CD4-positive, alpha-beta T cell treated with Interleukin-17A for 1 hour (primary cell): ENCODE measurements at places on chromosomes 2 and 18.

DNA sequence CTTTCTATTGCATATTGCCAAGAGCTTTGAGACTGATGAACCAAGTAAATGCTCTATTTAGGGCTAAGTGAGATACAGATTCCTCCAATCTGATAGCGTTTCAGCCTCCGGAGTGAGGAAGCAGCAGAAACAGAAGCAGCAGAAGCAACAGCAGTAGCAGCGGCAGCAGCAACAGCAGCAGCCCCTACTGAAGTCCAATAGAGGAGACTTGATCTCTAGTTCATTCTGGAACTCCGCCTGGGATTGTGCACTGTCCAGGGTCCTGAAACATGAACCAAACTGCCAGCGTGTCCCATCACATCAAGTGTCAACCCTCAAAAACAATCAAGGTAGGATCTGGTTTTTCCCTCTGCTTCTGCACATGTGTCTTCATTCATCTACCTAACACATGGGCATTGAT, at the start of gene DPP10:
Gene DPP10 (plus strand): TSS at position 132 of the 400 bp plus-strand sequence.
- DNase-seq, result no peak

GRCh38 chr2:139281124-139281523, 500.9 kb upstream of the NXPH2 start:
- no peak for DNase-seq

- no peak for DNase-seq
These were observed 123.6 kb upstream of the STK17B start for GRCh38 chr2:196295005-196295404.

DNA sequence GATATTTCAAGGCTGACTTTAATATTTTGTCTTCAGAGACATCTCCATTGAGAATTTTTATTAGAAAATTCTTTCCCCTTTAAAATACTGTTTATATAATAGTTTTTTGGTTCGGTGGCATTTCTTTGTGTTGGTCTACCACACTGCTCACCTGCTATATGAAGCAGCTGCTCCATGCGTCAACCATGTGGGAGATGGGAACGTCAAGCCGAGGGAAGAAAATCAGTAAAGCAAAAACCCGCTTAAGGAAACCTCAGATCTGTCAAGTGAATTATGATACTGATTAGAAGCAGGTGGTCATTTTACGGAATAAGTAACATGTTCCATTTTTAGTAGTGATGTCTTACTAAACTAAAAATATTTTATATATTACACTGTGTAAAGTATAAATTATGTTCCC, 5.6 kb upstream of the TMEM17 start:
- no peak for DNase-seq

GRCh38 chr2:11121823-11122155, 33.5 kb upstream of the SLC66A3 start:
- DNase-seq, result no peak

- no peak for DNase-seq
These were observed 78.9 kb downstream of the AAK1 start for GRCh38 chr2:69564604-69565003.

DNA sequence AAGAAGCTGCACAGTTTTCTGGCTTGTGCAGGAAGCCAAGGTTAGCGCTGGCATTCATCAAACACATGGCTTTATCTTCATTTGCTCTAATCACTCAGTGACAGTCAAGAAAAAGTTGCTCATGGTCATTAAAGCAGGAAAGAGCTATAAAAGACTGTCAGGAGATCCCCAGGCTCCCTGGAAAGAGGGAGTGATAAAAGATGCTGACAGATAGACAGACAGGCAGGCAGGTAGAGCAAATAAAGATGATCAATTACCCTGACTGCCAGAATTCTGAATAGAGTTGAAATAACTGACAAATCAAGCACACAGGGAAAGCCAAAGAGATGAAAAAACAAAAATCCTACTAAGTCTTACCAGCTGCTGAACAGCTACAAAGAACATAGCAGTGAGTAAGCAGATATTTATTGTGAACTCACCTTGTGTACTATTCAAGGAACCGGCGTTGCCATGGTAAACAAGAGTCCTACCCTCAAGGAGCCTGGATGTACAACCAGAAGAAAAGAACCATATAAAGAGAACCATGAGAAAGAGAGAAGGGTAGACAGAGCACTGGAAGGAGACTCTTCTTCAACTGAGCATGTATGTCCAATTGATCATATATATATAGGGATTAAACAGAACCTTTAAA, 68.0 kb downstream of the RNF152 start:
- no peak for DNase-seq

DNA sequence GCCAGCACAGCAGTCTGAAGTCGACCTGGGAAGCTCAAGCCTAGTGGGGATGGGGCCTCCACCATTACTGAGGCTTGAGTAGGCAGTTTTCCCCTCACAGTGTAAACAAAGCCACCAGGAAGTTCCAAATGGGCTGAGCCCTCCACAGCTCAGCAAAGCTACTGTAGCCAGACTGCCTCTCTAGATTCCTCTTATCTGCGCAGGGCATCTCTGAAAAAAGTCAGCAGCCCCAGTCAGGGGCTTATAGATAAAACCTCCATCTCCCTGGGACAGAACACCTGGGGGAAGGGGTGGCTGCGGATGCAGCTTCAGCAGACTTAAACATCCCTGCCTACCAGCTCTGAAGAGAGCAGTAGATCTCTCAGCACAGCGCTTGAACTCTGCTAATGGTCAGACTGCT, 218.4 kb upstream of the VRK2 start:
- no peak for DNase-seq

GRCh38 chr2:186853951-186854350, 5.0 kb upstream of the ZSWIM2 start:
- DNase-seq, result no peak

DNA sequence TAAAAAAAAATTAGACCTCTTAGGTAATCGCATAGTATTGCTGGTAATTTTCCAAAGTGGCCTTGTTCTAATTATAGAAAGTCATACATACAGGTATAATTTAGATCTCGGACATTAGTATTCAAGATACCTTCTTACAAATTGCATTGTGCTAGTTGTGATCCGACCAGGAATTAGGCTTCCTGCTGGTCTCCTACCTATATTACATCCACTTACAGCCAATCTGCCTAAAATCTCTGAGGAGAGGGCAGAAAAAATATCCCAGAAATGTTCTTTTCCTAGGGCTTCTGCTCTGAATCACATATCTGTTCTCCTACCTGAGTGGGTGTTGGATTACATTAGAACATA, 314.7 kb upstream of the GULP1 start:
- no peak for DNase-seq

DNA sequence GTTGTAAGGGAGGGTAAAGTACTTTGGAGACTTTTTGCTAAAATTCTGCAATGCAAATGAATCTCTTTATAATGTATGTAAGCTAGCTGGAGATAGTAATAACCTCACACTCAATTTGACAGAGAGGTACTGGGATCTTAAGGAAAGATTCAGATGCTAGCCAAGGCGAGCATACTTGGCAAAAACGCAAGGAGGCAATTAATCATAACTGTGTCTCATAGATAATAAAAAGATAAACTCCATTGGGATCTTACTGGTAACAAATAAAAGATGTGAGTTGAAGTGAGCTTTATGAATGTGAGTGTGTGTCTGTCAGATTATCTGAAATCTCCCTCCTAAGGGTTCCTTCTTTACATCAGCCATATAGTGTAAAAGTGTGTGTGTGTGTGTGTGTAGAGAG, 533.0 kb downstream of the TMX3 start:
- DNase-seq, result no peak

GRCh38 chr2:216696321-216696720, 972 bp upstream of the IGFBP5 start:
- no peak for DNase-seq

- DNase-seq, result no peak
These were observed 95.9 kb downstream of the TXNL1 start for GRCh38 chr18:56542476-56542875.

DNA sequence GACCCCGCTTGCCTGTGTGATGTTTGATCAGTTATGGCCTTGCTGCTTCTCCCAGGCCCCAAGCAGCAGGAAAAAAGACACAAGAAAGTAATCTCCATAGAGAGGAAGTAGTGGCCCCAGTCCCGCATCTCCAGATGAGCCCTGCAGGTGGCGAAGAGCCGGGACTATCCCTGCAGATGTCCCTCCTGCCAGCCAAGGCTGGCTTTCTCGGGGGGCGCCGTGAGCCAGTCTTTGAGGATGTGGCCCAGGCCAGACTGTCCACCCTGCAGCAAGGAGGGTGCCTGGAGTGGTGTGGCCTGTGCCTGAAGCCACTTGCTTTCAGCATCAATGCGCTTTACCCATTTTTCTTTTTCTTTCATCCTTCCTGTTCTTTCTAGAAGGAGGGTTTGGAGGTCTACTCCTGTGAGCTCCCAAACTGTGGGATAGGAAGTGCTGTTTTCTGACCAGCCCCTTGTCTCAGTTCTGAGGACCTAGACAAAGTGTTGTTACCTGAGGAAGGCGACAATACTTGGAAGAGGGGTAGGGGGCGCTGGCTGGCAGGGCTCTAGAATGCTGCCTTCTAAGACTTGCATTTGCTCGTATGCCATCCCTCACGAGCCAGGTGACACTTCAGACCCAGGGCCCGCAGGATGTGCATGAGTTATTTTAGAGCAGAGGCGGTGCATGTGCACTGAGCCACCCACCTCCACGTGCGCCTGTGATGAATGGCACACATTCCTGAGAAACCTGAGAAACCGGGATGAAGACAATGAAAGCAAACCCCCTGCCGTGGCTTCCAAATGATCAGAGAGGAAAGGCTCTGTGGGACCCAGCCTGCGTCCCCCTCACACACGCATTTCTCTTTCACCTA, 255.8 kb downstream of the FBXO15 start:
- no peak for DNase-seq

DNA sequence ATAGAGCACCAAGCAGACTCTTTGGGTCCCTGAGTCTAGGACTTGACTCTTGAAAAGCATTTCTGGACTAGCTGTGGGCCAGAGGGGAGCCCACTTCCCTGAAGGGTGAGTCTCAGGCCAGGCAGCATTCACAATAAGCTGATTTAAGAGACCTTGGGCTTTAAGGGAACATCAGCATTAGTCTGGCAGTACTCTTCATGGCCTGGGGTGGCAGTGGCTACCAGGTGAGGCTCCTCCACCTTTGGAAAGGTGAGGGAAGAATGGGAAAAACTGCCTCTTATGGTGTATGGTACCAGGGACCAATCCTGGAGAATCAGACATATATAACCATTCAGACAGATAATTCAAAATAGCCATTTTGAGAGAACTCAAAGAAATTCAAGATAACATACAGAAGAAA, 599.9 kb upstream of the POU3F3 start:
- no peak for DNase-seq
